Cerebellar nuclear complex (tissue), 1 donor: ENCODE measurements at places on chromosomes 5 and 9.

GRCh38 chr5:107806705-107807104 is 136.0 kb upstream of the EFNA5 start:
- DNase-seq: no peak

DNA sequence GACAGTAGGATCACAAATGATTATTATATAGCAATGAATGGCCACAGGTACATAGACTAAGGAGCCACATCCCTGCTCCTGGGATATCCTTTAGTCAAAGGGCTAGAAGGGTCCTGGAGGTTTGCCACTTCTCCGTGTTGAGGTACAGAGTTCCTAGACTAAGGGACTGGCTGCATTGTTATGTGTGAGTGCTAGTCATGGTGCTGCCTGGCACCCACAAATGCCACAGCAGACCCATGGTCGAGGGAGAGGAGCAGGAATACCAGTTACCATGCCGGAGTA is 47.4 kb downstream of the EXOSC2 start:
- no peak for DNase-seq

DNA sequence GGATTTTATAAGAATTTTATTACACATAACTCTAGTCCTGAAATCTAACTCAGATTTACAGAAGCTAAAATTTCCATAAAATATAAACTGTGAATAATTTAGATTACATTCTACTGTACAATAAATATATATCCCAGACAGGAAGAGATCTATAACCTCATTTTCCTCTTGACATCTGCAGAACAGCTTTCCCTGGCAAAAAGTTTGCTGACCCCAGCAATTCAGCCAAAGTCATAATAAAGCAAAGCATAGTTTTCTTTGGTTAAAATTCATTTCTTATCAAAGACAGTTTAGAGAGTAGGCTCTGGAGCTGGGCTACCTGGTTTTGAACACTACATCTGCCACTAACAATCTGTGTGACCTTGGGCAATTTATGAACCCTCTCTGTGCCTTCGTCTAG is 372.5 kb downstream of the CAAP1 start:
- no peak for DNase-seq

DNA sequence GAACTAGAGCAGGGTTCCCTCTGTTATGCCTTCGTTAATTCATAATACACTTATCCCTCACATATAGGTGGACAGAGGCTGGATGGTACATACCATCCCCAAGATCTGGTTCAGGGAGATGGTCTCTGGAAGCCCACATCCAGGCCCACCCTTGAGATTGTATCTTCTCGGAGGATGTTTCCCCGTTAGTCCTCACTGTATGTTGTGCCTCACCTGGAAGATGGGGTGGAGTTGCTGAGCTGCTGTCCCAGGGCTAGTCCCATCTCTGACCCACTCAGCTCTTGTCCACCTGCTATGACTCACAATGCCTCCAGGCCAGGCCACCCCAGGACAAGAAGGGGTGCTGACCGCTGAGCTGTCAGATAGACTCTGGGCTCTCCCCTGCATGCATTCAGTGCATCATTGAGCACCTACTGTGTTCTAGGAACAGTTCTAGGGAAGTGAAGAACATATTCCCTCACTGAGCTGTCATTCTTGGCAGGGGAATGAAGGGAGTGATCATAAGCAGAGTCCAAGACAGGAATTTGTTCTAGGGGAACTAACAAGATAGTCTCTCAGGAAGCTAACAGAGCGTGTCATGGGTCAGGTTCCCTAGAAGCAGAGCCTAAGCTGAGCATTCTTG is at the start of gene CBY3:
CBY3 (minus strand) TSS at position 255 of the 622 bp plus-strand sequence; CDS start at position 139, 116 bp downstream.
- DNase-seq: no peak
